ENCODE measurements at places on chromosomes 11 and 22.

GRCh38 chr11:19705936-19706335, 6.7 kb upstream of the NAV2 start:
- no peak for DNase-seq

- no peak for DNase-seq
Observed at GRCh38 chr22:43099095-43099494, 9.9 kb upstream of the TTLL1 start.

GRCh38 chr11:88051396-88051795, 123.8 kb downstream of the RAB38 start:
- DNase-seq: no peak

- DNase-seq: no peak
Observed at GRCh38 chr11:1196516-1197391, 26.1 kb upstream of the MUC5B start.

DNA sequence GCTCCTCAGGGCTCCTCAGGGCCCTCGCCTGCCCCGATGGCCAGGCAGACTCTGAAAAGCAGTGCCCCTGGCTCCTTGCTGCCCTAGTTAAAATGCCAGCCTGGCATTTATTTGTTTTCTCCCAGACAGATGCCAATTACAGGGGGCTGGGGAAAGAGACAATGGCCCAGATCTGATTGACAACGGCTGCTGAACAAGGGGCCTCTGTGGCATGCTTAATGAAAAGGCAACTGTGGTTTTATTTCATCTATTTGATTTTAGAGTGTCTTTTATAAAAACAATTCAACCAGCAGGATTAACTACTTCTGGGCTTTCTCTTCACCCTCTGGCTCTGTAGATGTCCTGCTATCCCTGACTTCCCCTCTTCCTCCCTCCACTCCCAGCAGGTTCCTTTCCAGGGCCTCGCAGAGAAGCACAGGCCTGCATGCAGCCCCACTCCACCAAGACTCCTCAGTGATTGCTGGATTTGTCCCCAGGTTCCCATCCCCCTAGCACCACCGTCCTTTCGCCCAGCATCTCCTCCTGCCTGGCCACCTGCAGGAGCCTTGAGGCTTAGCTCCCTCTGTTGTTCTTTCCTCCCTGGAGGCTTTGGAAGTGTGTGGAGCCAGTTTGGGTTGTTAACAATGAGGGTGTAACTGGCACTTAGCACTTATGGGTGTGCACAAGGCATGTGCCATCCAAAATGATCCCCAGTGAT, 171.1 kb downstream of the TENM4 start:
- DNase-seq: peak; percentile 36

- no peak for DNase-seq
Observed at GRCh38 chr11:91303749-91304148, 920.9 kb upstream of the FAT3 start.

DNA sequence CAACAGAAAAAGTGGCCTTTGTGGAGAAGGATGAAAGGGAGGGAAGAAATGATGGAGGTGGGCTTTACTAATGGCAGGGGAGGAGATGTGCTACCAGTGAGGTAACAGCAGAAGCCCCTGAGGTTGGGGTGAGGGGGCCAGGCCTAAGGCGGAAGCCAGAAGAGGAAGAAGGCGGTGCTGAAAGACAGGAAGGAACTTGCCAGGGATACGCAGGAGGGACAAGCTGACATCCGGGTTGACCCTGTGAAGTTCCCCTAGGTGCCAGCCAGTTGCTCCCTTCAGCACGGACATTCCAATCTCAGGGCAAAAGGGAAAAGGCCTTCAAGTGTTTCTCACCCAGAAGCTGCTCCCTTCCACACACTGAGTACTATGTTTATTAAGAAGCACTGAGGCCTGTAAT, 2.3 kb upstream of the TIRAP start:
- DNase-seq: no peak

DNA sequence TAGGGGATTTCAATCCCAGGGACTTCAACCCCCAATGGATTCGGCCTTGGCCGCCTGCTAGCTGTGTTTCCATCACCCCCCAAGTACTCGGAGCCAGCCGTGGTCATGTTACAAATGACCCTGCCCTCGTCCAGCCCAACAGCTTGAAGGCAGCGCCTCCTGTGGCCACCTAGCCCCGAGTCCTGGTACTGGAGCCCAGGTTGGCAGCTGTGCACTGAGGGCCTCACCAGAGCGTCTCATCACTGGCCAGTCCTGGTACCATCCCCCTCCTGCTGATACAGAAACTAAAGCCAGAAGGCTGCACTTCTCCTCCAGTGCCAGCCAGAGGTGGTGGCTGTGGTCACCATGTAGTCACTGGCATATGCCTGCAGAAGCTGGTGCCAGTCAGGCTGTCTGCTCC, 44.9 kb upstream of the FADD start:
- no peak for DNase-seq

DNA sequence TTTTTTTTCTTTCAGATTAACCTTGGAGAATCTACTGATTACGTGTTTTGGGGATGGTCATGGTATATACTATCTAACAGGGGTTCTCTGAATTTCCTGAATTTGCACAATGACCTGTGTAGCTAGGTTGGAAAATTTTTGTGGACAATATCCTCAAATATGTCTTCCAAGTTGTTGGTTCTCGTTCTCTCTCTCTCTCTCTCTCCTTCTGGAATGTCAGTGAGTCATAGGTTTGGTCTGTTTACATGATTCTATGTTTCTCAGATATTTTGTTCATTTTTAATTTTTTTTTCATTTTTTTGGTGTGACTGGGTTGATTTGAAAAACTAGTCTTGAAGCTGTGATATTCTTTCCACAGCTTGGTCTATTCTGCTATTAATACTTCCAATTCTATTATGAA, 604.0 kb upstream of the ANO3 start:
- DNase-seq: no peak

GRCh38 chr11:102323542-102324251, 6.4 kb downstream of the BIRC3 start:
- DNase-seq: no peak

- DNase-seq: no peak
Observed at GRCh38 chr11:116110356-116110755, 606.1 kb upstream of the CADM1 start.

- DNase-seq: no peak
Observed at GRCh38 chr22:44586351-44586990, 88.4 kb upstream of the RTL6 start.

DNA sequence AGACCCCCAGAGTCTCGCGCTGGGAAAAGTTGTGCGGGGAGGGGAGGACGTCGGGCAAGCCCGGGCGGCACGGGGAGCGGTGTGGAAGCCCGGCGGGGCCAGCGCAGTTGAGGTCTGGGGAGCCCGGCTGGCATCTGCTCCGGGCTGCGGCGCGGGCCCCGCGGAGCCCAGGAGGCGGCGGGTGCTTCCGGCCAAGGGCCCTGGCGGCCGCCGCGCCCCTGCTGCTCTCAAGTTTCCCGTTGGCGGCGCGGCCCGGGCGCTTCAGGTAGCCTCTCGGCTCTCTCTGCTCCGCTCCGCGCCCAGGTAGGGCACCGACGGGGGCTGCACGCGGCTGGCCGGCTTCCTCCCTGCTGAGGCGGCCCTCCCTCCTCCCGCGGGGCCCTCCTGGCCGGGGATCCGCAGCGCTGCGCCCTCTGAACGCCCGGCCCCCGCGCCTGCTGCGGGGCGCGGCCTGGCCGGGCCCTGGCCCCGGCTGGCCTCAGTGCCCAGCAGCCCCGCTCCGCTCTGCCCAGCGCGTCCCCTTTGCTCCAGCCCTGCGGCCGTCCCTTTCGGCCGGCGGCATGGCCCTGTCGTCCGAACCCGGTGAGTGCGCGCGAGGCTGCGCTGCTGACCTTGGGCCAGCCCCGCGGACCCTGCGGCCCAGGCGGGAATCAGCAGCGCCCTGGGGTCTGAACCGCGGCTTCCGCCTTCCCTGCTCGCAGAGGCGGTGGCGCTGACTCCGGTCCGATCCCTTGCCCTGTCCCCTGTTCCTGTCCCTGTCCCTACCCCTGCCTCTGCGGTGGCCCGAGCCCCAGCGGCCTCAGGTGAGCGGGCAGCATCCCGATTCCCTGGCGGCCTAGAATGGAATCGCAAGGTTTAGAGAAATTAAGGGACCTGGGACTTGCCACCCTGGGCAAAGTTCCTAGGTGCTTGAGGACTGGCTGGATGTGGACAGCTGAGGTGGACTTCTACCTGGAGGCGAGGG, 4.3 kb upstream of the AMPD3 start:
- peak; percentile 52 for DNase-seq

GRCh38 chr11:93655581-93656255, 5.8 kb upstream of the CEP295 start:
- no peak for DNase-seq

DNA sequence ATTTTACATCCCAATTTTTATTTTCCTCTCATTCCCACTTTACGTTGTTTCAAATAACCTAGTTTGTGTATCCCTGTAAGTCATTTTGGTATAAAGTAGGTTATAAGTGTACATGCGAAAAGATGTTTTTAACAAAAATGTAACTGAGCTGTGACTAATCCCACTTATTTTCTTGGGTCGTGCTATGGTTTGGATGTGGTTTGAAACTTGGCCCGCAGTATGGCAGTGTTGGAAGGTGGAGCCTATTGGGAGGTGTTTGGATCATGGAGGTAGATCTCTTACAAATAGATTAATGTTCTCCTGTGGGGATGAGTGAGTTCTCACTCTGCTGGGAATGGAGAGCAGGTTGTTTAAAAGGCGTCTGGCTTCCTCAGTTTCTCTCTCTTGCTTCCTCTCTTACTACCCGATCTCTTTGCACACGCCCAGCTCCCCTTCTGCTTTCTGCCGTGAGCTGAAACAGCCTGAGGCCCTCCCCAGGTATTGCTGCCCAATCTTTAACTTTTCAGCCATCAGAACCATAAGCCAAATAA, 7.2 kb downstream of the RPL27A start:
- no peak for DNase-seq

GRCh38 chr11:96105197-96105895, 181.4 kb upstream of the MTMR2 start:
- DNase-seq: no peak

GRCh38 chr11:118895093-118896039, 11.7 kb downstream of the CXCR5 start:
- no peak for DNase-seq

- DNase-seq: no peak
Observed at GRCh38 chr11:61919705-61920631, 2.6 kb upstream of the RAB3IL1 start.

DNA sequence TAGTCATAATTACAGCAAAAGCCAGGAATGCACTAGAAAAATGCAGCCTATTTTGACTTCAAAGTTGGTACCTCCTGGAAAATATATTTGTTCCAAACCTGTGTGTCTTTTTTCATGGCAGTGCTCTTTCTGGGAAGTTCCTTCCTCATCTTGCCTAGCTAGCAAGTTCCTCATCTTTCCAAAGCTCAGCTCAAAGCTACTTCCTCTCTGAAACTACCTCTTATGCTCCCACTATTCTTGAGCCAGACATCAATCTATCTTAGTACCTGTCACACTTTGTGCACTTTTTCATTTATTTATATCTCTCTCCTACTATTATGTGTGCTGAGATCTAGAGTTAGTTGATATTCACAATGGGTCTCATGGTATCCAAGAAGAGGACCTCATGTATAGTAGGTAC, 191.6 kb upstream of the CCDC90B start:
- DNase-seq: no peak

- no peak for DNase-seq
Observed at GRCh38 chr11:34214961-34215805, 109.8 kb downstream of the NAT10 start.

DNA sequence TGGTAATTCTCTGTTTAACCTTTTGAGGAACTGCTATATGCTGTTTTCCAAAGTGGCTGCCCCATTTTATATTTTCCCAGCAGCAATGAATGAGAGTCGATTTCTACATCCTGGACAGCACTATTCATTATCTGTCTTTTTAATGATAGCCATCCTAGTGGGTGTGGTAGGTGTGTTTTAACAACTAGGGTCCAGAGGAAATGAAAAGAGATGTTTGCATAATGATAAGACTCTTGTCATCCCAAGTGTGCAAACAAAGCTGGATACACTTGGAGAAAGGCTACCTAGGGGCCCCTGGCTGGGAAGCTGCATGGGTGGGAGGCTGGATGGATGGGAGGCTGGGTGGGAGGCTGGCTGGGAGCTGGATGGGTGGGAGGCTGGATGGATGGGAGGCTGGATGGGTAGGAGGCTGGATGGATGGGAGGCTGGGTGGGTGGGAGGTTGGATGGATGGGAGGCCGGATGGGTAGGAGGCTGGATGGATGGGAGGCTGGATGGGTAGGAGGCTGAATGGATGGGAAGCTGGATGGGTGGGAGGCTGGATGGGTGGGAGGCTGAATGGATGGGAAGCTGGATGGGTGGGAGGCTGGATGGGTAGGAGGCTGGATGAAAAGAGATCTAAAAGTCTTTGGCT, 158.0 kb downstream of the DSCAML1 start:
- no peak for DNase-seq

DNA sequence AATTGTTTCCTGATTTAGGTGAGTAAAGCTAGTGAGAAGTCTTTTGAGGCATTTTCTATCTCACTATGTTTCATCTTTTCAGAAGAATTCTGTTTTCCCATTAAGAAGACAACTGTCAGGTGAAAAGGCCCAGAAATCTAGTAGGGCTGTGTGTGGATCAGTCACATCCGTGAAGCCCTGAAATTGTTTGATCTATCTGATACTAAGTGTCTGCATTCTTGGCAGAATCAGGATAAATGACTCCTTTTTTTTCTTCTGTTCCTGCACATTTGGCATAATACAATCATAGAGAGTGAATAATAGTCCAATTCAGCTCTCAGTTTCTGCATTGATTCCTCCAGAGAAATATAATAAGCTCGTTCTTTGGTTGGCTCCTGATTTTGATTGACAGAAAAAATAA, 208.3 kb downstream of the NAV2 start:
- no peak for DNase-seq

- DNase-seq: no peak
Observed at GRCh38 chr11:113110046-113110445, 148.8 kb downstream of the NCAM1 start.

- DNase-seq: no peak
Observed at GRCh38 chr11:65651589-65652510, 10.9 kb downstream of the RELA start.

- DNase-seq: no peak
Observed at GRCh38 chr11:20489948-20490347, 102.4 kb downstream of the PRMT3 start.

DNA sequence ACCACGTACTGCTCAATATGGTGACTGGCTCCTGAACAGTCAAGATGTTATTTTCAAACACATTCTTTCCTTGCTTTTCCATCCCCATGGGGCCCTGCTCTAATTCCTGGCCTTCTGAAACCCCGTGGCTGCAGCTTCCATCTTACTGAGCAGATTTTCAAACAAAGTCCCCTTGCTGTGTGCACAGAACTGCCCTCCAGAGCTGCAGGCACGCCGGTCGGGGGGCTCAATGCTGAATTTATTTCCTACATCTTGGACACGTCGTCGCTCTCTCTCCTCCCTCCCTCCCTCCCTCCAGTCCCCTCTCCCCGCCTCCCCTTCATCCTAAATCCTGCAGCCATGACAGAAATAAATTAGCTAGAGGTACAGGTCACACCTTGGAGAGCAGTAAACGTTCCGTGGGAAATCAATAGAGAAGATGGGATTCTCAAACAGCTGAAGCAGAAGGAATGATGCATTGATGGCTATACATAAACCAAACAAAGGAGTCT, 243.1 kb upstream of the BLID start:
- DNase-seq: no peak

DNA sequence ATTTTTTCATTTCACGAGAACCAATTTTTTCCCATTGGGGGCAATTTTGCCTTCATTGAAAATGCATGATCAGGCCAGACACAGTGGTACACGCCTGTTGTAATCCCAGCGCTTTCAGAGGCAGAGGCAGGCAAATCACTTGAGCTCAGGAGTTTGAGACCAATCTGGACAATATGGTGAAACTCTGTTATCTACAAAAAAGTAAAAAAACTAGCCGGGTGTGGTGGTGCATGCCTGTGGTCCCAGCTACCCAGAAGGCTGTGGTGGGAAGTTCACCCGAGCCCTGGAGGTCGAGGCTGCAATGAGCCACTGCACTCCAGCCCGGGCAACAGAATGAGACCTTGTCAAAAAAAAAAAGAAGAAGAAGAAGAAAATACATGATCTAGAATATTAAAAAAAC, 19.2 kb upstream of the UPK3A start:
- no peak for DNase-seq

All from NCI-H1092 (cell line).